ENCODE measurements at places on chromosomes 2 and 18. TPM values are rescaled to one million over a fixed set of nuclear protein-coding genes. Genes with fewer than 3 reads are reported as not detected.

Gene OBSL1
- 81.8 TPM for total RNA-seq

Gene GATA6
- total RNA-seq: 0.12 TPM

Gene RAD51AP2
- total RNA-seq: not detected

Gene CD8A
- total RNA-seq: not detected

Measured in hair follicle dermal papilla cell (primary cell).